D721Med (cell line): ENCODE measurements at places on chromosomes 11 and 22.

- no peak for DNase-seq
Measured at GRCh38 chr11:71358122-71358728, 90.0 kb downstream of the DHCR7 start.

DNA sequence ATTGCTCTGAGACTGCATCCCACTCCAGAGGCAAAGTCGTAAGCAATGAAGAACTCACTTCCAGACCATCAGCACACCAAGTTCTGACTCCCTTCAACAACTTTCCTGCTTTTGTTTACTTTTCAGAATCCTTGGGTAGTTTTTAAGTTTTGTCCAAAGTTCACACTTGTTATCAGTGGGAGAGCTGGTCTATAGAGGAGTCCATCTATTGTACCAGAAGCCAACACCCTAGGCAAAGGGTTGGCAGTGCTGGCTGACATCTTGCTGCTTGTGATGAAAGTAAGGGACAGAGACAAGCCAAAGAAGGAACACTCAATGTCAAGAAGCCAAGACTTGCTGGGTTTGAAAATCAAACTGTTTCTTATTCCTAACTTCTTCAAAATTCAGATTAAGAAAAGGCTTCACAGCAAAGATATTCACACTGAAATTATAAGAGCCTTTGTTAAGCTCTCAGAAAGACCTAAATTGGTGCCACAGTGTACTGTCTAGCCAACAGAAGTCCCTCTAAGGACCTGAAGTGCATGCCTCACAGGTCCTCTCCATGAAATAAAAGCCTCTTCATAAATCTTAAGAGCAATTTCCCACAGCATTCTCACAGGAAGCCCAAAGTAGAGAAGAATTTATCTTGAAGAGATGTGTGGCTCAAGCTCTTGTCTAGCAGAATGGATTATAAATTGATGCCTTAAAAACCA lies 21.5 kb upstream of the LINC01488 start:
- DNase-seq: no peak

- DNase-seq: no peak
Measured at GRCh38 chr22:19287076-19287707, 4.3 kb downstream of the CLTCL1 start.

GRCh38 chr11:35133656-35134055 lies 5.3 kb upstream of the CD44 start:
- no peak for DNase-seq

GRCh38 chr11:117851852-117852251 lies 24.6 kb downstream of the FXYD6 start:
- DNase-seq: no peak

DNA sequence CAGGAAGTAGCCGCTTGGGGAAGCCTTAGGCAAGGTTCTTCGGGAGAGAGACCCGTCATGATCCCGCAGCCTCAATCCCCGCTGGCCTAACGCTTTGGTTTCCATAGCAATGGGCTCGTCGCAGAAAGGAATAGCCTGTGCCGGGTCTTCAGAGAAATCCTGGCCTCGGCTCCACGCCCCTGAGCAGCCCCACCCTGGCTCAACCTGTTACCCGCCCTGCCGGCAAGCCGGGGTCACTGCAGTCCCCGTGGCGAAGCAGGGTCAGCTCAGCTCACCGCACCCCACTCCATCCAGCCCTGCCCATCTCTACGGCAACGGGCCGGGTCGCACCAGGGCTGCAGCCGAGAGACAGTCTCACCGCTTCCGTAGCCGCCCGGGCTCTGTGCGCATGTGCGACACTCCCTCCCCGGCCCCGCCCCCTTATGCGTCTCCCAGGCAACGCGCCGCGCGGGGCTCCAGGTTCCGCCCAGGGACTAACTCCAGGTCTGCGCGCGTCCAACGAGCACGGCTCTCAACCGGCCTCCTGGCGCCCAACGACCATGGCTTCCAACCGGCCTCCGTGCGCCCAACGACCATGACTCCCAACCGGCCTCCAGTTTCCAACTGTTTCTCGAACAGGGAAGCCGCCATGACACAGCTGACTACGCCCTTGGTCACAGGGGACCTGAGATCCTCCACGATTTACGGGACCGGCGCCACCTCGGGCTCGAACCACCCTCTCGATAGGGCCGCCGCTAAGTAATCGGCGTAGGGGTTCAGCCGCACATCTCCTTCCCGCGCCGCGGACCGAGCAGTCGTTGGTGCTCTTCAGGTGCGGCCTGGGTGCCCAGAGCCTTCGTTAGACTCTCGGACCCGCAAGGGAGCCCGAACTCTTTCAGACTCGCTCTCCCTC lies at the start of gene DUSP18:
DUSP18 (minus strand) TSS at position 382 of the 892 bp plus-strand sequence. CDS start 3,872 bp downstream, outside the sequence.
- peak; percentile 79 for DNase-seq
